ENCODE measurements at places on chromosomes 11 and 22.

- no peak for DNase-seq
Observed at GRCh38 chr22:26095256-26095956, 73.9 kb upstream of the SEZ6L start.

- DNase-seq, result peak; percentile 63
Observed at GRCh38 chr11:119729951-119730613, 1.1 kb upstream of the NECTIN1 start.

GRCh38 chr11:120867024-120867423 lies 156.9 kb upstream of the TBCEL start:
- no peak for DNase-seq

DNA sequence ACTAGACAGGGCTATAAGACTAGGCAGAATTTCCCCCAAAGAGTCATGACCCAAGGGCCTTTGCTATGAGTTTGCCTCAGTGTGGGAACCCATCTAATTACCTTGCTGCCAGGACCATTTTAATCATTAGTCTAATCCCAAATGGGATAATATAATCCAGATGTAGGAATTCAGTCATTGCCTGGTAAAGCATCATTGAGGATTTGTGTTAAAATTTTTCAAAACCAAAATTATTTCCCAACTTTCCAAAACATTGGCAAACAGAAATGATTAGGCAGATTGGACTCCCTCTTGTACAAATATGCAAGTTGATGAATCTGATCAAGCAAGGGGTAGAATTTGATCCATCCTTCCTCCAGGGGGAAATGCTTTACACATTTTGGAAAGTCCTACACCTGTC lies 16.2 kb upstream of the MMP13 start:
- peak; percentile 93 for DNase-seq

DNA sequence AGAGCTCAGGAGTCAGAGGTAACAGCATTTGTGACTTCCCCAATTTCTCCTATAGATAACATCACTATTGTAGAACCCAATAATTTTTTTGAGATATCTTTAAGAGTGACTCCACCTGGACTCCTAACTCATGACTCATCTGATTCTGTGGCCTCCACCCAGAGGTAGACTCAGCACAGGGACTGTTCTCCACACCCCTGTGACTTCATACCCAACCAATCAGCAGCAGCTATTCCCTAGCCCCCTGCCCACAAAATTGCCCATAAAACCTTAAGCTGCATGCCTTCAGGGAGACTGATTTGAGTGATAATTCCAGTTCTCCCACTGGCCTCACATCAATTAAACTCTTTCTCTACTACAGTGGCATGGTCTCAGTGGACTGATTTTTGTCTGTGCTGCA lies 475.4 kb upstream of the FAT3 start:
- no peak for DNase-seq

DNA sequence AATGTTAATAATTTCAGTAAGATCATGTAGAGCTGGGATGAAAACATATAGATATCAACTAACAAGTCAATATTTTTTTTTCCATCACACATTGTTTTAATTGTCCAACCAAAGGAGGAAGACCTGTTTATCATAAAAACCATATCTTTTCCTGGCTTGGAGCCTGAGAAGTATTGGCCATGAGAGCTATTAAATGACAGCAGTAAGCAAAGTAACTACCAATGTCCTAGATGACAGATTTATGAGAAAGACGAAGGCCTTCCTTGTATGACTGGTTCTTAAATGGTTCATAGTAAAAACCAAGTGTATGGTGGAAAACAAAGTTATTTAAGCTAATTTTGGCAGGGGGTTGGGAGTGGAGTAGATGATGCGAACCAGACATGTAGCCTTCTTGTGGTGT lies 1147.1 kb upstream of the TENM4 start:
- no peak for DNase-seq
